ENCODE measurements at places on chromosomes 12 and 14.

DNA sequence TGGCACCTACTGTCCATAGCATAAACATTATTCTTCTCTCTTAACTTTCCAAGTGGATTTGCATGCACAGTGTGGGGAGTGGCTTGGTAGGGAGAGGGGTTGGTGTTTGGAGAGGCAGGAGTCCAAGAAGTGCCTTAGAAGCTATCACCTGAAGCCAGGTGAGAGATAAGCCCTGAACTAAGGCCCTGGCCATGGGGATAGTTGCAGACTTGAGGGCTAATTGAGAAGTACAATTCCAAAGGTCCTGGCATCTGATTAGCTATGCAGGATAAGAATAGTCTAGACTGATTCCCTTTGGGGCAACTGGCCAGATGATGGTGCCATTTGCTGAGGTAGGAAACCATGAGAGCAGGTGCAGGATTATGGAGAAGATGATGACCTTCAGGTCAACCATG is 2.0 kb upstream of the PCK2 start:
- DNase-seq = no peak

- DNase-seq = no peak
Measured at GRCh38 chr14:68677476-68677875, 115.4 kb downstream of the ZFP36L1 start.

GRCh38 chr14:64502887-64503433 is 678 bp downstream of the ZBTB25 start:
- DNase-seq = no peak

DNA sequence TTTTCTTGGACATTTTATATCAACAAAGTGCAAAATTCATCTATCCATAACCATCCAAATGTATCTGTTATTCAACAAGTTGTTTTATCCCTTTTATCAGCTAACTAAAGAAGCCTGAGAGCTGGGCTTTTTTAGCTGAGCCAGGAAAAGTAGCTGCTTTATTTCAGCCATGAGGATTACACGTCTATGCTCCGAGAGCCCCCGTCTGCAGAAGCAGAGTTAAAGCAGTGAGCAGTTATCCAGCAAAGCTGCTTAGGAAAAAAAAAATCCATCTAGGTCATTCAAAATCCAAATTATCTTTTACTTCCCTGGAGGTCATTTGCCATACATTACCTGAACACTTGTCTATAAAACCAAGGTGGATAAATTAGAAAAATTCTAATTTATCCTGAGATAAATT is 15.7 kb upstream of the HECTD1 start:
- no peak for DNase-seq

DNA sequence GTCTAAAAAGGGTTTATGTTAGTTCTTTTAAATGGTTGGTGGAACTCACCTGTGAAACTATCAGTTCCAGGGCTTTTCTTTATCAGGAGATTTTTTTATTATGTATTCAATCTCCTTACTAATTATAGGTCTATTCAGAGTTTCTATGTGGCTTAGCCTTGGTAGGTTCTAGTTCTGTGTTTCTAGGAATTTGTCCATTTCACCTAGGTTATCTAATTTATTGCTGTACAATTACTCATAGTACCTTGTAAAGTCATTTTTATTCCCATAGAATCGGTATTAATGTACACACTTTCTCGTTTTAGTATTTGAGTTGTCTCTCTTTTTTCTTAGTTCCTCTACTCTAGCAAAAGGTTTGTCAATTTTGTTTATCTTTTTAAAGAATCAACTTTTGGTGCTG is 59.0 kb downstream of the BORCS5 start:
- no peak for DNase-seq

GRCh38 chr12:1552911-1553491 is 41.4 kb downstream of the FBXL14 start:
- no peak for DNase-seq

DNA sequence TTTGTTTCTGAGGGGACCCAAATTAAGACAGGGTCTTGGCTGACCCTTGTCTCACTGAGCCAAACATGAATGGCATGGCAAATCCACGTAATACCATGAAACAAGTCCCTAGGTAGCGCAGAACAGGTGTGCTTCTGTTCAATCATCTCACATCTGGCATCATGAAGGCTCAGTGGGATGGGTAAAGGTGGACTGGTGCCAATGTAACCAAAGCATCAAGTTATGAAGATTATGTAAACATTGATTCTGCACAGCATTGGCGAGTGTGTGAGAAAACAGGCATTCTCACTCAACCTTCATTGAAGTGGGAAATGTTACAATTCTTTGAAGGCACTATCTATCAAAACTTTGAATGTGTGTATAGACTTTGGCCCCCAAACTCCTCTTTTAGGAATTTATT is 41.9 kb downstream of the PTGER2 start:
- no peak for DNase-seq

GRCh38 chr12:73361864-73362230 is 1089.7 kb downstream of the TRHDE start:
- no peak for DNase-seq

DNA sequence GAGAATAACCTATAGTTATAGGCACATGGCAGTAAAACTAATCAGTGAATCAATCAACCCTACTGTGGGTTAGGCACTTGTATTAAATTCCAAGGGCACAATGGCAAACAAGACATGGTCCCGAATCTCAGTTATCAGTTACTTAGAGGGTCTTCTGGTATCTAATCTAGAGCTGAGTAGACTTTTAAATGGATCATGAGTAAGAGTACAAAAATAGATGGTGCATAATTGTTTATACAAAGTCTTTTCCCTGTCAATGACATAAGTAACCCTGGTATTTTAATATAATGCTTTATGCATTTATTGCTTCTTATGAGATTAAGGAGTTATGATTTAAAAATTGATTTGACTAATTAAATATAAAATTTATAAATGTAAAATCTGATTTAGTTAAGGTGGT is 23.0 kb upstream of the KCNJ8 start:
- no peak for DNase-seq

DNA sequence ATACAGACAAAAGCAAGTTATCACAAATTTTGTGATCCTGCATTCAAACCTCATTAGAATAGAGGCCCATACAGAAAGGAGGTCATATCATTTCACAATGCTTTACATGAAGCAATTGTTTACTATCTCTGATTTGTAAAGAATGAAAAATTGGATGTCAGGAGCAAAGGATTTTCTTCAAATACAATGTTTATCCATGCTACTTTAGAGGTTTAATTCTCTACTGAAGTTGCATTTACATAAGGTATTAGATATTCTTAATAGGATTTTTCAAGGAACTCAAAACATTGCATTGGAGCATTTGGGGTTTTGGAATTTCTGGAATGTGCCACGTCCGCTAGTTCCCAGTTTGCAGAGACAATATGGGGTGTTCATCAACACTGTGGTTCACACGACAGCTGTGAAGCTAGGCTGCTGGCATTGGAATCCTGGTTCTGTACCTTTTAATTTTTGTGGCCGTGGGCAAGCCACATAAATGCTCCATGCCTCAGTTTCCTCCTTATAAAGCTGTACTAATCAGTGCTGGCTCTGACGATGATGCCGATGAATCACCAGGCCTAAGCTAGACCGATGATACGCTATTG is 174.8 kb downstream of the APAF1 start:
- DNase-seq = no peak

DNA sequence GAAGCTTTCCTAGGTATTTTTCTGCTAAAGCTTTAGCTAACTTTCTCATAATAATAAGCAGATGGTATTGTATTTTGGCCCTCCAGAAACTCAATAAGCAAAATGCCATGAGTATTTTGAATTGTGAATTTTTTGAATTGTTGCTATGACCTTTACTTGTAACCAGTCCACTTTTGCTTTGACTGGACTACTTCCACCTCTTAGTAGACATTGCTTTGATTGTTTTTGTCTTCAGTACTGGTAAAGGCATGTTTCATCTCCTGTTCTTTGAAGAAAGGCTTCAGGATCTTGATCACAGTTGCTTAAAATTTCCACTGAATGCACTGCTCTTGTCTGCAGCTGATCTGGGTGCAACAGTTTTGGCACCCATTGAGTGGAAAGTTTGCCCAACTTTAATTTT is 102.3 kb downstream of the TRMT5 start:
- DNase-seq = no peak

- DNase-seq = no peak
Measured at GRCh38 chr12:58359084-58359483, 417.7 kb downstream of the ATP23 start.

GRCh38 chr14:50750323-50750722 is 80.6 kb downstream of the NIN start:
- DNase-seq = no peak

- DNase-seq = no peak
Measured at GRCh38 chr14:22955702-22956569, 954 bp downstream of the HAUS4 start.

- no peak for DNase-seq
Measured at GRCh38 chr12:19155981-19156734, 26.6 kb downstream of the PLEKHA5 start.

DNA sequence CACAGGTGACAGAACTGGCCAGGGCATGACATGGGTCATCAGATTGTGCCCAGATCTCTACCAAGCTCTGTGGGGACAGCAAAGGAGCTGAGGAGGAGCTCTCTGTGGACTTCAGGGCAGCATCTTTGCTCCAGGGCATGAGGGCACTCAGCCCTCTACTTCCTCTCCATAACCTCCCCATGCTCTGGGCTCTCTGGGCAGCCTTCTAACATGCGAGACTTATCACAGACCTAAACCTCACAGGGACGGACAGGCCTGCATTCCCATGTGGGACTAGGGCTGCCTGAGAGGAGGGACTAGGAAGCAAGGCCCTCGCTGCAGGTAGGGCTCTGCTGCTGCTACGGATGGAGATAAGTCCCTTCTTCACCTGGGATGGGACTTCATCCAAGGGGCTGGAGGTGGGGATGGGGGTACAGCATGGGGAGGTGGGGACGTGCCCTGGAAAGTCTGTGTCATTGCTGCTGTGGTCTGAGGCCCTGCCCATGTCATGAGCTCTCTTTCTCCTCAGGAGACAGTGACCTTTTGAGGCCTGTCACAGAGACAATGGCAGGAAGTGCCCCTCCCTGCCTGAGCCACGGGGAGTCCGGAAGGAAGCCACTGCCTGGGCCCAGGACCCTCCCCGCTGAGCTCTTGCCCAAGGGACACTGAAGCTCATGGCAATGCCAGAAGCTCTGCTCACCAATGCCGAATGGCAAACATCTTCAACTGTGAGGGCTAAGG is 44.1 kb downstream of the PITPNM2 start:
- DNase-seq = no peak

- DNase-seq = no peak
Measured at GRCh38 chr12:57128519-57129247, 400 bp downstream of the LRP1 start.

- no peak for DNase-seq
Measured at GRCh38 chr12:7609495-7609894, 56.2 kb downstream of the APOBEC1 start.

DNA sequence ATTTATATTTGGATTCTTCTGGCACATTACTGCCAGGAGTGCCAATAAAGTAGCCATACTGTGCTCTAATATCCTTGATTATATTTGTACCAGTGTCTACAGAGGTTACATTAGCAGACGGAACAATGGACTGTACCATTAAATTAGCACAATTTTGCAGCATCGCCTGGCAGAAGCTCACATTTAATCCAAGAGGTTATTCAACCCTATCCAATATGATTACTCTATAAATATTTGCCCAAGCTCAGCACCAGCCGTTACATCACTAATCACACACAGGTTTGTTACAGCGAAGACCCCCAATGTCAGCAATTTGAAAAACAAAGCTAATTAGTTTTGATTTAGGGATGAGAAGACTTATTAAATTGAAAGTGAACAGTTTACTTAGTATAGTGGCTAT is 16.9 kb upstream of the MGST1 start:
- DNase-seq = no peak

DNA sequence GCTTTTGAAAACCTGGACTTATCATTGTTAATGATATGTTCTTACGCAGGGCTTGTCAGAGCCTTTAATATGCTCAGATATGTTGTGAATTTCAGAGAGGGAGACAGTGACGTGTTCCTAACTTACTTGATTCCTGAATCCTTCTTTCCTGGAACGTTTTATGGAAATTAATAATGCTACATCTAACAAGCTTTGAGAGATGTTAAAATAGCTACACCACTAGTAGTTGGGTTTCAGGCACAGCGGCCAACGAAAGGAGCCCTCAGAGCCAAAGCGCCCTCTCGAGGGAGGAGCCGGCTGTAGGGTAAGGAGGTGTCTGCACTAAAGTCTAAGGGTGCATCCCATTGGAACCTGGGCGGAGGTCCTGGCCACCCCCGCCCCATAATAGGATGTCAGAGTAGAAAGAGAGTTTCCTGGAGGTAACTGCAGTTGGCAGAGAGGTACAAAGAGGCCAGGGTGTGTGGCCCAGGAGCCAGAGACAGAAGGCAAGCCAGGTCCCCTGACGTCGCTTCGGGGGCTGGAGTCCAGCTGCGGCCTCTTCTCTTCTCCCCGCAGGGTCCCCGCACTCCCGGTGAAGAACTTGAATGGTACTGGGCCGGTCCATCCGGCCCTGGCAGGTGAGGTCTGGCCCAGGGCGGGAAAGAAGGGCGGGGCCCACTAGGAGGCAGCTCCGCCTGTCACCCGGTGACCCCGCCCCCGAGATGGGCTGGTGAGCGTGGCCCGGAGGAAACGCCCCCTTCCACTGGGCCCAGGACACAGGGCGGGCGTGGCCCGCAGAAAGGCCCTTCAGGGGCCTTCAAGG is 36.3 kb downstream of the DTX1 start:
- DNase-seq = no peak
